ENCODE measurements at places on chromosomes 2 and 18. TPM values are rescaled to one million over a fixed set of nuclear protein-coding genes. Genes with fewer than 3 reads are reported as not detected.
A peak's percentile ranks its signal among the peaks of the same experiment; 100 is the strongest.

The EPC2 gene
- total RNA-seq, result 45.3 TPM

The SERPINB10 gene
- not detected for total RNA-seq

DNA sequence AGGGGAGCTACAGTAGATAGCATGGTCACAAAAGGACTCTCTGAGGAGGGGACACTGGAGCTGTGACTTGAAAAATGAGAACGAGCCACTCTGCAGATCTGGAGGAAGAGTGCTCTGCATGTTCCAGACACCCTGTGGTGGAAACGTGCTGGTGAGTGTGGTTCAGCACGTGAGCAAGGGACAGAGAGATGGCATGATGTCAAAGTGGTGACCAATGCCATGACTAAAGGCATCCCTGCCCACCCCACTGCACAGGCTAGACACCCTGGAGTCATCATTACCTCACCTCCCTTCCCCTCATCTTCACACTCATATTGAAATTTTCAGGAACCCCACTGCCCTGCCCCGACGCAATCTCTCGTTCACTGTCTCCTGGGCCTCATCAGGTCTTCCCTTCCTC, 56.5 kb downstream of the SLC4A5 start:
- H3K4me3 ChIP-seq, result no peak overlapping the region
- H3K27ac ChIP-seq, result no peak overlapping the region
- no peaks in the 10 kb centered on the region for H3K36me3 ChIP-seq
- no peaks in the 10 kb centered on the region for H3K4me1 ChIP-seq

DNA sequence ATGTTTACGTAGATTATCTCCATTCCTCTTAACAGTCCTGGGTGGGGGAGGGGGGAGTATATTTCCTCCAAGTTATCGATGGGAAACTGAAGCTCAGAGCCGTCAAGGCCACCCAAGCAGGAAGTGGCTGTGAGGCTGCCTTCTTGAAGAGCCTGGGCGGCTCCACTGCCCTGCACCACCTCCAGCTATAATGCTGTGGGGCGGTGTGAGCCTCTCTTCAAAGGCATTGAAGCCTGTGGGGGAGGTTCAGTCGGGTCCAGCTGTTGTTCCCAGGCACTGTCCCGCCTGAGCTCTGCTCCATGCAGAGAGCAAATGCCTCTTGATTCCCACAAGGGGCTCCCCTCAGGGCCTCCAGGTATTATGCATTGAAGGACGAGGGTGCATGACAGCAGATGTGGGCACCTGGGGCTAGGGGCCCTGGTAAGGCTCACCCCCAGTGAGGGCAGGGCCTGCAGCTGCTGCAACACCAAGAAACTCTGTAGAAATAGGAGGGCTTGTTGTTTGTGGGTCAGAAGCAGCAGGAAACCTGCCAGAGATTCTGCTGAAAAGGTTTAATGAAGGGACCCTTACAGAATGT, 29.5 kb upstream of the LAPTM4A start:
- H3K4me1 ChIP-seq, result peaks cover 9% of the 10 kb centered on the region
- H3K4me3 ChIP-seq, result no peak overlapping the region
- H3K27me3 ChIP-seq, result no peaks in the 10 kb centered on the region
- no peak for DNase-seq
- no peaks in the 10 kb centered on the region for H3K36me3 ChIP-seq
- no peak overlapping the region for H3K27ac ChIP-seq

DNA sequence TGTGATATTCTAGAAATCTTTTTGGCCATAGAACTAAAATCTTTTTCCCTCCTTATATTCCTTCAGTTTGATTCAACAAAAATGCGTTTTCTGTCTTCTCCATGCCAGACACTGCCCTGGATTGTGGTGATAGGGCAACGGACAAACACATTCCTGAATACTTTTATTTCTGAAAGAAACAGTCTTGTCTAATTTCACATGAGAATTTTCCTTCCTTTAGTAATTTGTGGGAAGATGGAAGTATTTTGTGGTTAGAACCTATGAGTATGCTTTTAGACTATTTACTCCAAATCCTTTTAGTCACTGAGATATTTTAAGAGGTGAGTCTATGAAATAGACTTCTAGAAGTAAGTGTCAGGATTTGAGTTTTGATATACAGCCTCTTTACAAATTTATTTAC, 49.6 kb downstream of the COL5A2 start:
- H3K27me3 ChIP-seq, result no peaks in the 10 kb centered on the region
- peak overlapping the region; percentile 77 for H3K27ac ChIP-seq
- no peak for DNase-seq
- peaks cover 28% of the 10 kb centered on the region for H3K4me1 ChIP-seq

GRCh38 chr2:10650761-10651160, 39.0 kb downstream of the NOL10 start:
- no peak overlapping the region for H3K27ac ChIP-seq
- DNase-seq, result no peak
- H3K36me3 ChIP-seq, result peaks cover 32% of the 10 kb centered on the region
- no peaks in the 10 kb centered on the region for H3K27me3 ChIP-seq

- peaks cover 6% of the 10 kb centered on the region for H3K4me1 ChIP-seq
- H3K27ac ChIP-seq, result no peak overlapping the region
- H3K27me3 ChIP-seq, result no peaks in the 10 kb centered on the region
- no peak for DNase-seq
Measured at GRCh38 chr2:62547854-62548253, 41.9 kb upstream of the TMEM17 start.

Data from mesothelial cell of epicardium (in vitro differentiated cells).